ENCODE measurements at places on chromosomes 1 and 21.

DNA sequence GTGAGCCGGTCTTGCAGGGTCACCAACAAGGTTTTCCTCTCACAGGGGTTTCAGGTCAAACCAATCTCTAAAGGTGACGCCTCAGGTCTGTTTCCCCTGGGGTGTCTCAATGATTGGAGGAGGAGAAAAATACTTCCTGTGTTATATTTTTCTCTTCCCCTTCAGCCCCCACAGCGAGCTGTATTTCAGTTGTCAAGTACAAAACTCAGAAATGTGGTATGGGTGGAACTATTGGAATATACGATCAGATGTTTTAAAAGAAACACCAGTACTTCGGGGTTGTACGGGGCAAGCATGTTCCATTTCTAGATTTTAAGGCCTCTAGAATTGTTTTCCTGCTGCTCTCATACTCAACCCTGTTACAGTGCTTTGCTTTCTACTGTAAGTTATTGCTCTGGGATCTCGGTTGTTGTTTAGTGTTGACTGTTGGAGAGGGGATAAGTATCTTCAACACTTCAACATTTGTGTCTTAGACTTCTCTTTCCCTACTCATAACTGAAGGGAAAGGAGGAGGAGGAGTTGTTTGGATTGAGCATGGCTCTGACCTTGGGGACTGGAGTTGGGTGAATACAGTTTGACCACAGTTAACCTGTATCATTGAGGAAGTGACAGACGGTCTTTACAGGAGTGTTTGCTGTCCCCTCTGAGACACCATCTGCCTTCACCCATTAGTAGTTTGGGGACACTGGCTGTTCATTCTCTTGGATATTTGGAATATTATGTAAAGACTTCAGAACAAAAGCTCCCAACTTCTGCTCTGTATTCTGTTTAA lies 2.0 kb downstream of the MAPKAPK2 start:
- DNase-seq = no peak

- no peak for DNase-seq
Observed at GRCh38 chr1:55724551-55725325, 509.6 kb upstream of the USP24 start.

DNA sequence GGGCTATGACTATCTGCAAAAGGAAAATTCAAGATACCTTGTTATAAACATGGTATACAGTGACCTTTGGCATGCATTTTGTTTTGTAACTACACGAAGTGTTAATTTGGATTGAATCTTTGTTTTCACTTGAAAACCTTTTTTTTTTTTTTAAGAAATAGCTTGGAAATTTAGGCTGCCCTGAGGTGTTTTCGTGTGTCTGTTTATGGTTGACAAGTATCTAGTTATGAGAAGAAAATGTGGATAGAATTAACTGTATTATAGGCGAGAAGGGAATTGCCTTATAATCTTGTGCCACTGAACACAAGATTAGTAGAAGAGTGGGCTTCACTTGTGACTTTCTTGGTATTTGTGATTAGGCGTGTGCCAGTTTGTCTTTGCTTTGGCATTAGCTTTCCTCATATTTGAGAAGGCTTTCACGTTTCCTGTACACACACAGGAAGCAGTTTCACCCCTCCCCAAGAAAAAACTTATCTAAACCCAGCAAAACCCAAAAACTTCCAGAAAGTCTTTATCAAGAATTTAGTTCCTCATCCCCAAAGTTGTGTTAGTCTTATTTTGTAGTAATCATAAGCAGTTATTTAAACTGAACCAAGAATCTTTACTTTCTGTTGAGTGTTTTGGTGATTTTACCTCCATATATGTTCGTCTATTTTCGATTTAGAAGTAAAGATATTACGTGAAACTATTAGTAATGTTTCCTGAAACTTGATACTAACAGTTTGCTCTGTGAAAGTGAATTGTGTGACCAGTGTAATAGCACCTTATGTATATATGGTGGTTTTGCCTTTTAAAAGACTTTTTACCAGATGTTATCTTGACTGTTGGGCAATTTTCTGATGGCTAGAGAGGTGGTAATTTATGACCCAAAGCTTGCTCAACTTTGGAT lies 3.8 kb downstream of the DYRK1A start:
- DNase-seq = no peak

DNA sequence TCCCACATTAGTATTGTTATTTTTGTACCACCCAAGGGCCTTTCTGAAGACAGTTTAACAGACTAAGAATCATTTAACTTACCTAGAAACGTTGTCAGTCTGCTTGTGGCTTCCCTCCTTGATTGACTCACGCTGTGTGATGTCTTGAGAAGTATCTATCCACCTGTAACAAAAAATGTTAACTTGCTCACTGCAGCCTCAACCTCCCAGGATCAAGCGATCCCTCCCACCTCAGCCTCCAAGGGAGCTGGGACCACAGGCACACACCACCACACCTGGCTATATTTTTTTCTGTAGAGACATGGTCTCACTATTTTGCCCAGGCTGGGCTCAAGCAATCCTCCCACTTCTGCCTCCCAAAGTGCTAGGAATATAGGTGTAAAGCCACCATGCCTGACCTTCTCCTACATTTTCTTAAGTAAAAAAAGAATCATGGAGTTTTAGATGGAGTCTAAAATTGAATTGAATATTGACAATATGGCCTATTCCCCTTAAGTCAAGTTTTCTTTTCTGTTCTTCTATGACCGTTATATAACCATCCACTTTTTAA lies 15.6 kb downstream of the SFPQ start:
- no peak for DNase-seq

GRCh38 chr1:89298461-89298860 lies 25.8 kb upstream of the GBP5 start:
- DNase-seq = no peak

- DNase-seq = no peak
Observed at GRCh38 chr1:94329986-94330385, 88.2 kb upstream of the ABCD3 start.

GRCh38 chr1:53620061-53620855 lies 118.7 kb downstream of the GLIS1 start:
- peak; percentile 69 for DNase-seq

- no peak for DNase-seq
Observed at GRCh38 chr1:206725109-206725963, 40.6 kb downstream of the MAPKAPK2 start.

DNA sequence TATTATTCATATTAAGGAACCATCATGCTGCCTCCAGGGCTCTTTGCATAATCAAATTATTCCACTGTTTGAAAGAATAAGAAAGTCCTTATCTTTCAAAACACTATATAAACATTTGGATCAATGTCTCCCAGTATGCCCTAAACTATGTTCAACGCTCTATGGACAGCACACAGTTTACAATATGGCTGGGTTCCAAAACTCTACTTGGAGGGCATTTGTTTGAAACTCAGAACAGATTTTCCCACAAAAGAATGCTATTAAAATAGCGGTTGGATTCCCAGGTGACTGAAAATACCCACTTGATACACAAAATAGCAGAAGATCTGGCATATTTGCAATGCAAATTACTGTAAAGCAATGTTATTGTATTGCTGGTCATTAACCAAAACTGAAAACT lies 3.2 kb downstream of the HAO2 start:
- DNase-seq = no peak

DNA sequence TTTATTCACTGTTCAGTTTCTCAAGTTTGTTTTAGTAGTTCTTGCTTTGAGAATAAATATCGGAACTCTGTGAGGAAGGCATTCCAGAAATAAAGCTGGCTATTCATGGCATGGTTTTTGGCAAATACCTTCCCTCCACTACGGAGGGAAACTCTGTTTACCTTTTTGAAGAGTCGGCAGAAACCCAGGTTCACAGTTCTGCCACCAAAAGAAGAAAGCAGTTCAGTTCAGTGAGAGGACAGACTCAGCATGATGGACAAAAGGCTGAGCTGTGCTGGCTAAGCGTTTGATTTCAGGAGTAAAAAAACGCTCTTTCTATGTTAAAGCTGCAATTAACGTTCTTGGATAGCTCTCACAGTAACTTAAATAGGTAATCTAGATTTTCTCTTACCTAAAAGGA lies 42.4 kb downstream of the CNN3 start:
- DNase-seq = no peak

GRCh38 chr1:46587069-46587468 lies 17.0 kb downstream of the MKNK1 start:
- DNase-seq = peak; percentile 89

DNA sequence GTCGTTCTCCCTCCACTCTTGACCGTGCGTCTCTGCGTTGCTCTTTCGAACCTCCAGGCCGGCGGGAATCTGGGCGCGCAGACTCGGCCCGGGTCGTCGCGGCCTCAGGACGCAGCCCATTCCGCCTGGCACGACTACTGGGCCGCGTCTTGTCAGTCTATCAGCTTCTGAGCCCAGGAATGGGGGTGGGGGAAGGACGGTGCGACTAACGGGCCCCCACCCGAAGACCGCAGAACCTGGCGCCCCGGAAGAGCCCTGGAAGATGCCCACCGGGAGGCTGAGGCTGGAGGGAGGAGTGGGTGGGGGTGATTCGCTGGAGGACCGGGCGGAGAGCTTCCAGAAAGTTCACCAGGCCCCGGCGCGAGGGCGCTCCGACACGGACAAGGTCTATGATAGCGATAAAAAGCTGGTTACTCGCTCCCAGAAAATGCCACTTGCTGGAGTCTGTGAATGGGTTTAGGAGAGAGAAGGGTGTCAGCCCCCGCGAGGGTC lies 1.7 kb upstream of the DMRTA2 start:
- no peak for DNase-seq

DNA sequence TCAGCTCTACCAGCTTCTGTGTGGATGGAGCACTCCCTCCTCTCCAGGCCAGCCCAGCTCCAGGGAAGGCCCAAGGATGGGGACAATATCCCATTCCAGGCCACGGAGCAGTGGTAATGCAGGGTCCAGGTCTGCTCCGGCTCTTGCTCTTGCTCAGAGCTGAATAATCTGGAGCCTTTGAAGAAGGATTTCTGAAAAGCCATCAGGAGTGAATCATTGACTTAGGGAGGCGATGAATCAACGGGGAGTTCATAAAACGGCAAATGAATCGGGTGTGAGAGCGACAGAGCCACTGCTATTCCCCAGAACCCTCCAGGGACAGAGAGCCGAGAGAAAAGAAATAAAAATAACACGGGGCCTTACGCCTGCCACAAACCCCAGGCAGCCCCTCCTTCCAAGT lies 7.7 kb downstream of the POU3F1 start:
- DNase-seq = no peak

DNA sequence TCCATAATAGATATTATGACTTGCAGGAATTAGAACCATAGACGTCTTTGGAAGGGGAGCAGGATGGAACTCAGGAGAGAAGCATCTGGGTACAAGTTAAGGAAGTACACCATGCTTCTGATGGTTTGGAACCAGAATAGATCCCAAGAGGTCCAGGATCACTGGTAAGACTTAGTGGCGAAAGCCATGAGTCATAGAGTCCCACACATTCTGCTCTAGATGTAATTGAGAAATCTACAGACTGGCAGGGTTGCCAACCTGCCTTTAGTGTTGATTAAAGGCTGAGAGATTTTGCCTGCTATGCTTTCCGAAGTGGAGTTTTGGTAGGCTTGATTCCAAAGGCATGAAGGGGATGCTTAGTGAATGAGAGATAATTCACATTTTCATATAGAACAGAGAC lies 57.1 kb upstream of the C1orf87 start:
- no peak for DNase-seq

DNA sequence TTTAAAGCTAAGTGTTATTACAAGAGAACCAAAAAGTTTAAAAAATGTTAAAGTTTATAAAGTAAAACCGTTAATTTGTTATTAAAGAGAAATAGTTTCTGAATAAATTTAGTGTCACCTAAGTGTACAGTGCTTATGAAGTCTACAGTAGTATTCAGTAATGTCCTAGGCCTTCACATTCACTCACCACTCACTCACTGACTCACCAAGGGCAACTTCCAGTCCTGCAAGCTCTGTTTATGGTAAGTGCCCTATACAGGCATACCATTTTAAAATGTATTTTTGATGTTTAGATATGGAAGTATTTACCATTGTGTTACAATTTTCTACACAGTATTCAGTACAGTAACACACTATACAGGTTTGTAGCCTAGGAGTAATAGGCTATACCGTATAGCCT lies 60.1 kb upstream of the GCLM start:
- no peak for DNase-seq

DNA sequence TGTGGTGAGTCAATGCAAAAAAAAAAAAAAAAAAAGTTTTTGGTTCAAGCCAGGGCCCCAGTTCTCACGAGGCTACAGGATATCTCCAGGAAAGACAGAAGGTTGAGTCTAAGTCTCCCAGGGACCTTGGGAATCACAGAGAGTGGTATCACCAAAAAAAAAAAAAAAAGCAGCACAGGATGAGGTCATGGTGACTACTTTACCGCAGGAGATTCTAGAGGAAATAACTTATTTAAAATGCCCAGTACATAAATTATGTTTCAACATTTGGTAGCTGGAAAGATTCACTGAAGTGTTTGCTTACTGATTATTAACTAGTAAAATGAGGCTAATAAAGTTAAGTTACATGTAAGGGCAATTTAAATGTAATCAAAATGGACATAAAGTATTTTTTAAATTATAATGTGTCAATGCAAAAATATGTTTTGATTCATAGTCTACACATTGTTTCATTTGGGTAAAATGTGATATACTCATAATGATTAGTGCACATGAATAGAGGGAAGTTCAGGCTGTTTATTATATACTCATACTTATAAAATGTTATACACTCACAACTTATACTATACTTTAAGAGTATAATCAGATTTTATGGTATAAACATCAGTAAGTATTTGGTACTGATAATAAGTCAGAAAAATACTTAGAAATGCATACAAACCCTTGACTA lies 84.1 kb downstream of the PLPPR5 start:
- DNase-seq = no peak

DNA sequence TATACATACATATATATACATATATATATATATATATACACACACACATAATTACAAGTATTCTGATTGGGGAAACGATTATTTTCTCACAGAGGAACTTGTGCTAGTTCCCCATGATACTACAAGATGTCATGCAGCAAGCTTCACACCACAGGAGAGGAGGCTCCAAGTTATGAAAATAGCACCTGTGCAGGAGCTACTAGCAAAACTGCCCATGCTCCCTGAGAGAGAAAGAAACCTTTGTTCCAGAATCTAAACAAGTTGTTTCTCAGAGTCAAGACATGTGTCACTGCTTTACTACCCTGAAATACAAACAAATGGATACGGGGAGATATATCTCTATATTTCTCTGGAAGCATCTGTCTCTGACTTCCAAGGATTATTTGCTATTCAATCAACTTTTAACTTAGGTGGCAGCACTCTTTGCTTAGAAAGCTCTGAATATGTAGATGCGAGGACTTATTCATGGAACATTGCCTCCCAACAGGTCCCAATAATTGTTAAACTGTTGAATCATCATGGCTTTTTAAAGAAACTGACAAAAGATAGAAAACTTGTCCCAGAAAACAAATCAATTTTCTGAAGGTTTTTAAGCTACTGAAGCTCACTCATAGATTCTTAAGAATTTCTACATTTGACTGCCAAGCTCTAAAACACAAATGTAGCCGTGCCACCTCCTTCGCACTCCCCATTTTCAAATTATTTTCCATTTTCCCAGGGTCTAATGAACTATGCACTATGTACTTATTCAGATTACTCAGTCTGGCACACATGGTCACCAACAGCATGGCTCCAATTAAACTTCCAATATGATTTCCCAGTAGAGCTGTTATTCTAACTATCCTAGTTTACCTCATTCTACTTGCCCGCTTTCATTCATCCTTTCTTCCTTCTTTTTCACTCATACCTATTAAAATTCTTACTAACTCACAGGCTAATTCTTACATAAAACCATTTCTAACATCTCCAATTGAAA lies 929.1 kb downstream of the LTN1 start:
- no peak for DNase-seq

Measured in posterior vena cava (tissue), 2 donors.